ENCODE measurements at places on chromosomes 3 and 15.
A peak's percentile ranks its signal among the peaks of the same experiment; 100 is the strongest.

DNA sequence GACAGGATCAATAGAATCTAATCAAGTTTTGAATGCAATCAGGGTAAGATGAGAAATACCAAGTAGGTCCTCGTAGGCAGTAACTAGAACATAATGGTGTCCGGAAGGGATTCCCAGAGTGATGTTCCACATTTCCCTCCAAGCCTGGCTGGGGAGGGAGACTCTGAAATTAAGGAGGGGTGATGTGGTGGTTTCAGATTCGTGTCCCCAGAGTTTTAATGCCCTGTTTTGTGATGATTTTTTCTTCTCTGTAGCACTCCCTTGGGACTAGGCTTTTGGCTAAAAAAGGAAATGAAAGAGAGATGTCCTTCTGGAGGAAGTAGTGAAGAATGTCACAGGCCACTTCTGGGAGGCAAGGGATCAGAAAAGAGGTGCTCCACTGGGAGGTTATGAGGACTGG is 108.3 kb upstream of the CACNA2D3 start:
- no peak for DNase-seq

DNA sequence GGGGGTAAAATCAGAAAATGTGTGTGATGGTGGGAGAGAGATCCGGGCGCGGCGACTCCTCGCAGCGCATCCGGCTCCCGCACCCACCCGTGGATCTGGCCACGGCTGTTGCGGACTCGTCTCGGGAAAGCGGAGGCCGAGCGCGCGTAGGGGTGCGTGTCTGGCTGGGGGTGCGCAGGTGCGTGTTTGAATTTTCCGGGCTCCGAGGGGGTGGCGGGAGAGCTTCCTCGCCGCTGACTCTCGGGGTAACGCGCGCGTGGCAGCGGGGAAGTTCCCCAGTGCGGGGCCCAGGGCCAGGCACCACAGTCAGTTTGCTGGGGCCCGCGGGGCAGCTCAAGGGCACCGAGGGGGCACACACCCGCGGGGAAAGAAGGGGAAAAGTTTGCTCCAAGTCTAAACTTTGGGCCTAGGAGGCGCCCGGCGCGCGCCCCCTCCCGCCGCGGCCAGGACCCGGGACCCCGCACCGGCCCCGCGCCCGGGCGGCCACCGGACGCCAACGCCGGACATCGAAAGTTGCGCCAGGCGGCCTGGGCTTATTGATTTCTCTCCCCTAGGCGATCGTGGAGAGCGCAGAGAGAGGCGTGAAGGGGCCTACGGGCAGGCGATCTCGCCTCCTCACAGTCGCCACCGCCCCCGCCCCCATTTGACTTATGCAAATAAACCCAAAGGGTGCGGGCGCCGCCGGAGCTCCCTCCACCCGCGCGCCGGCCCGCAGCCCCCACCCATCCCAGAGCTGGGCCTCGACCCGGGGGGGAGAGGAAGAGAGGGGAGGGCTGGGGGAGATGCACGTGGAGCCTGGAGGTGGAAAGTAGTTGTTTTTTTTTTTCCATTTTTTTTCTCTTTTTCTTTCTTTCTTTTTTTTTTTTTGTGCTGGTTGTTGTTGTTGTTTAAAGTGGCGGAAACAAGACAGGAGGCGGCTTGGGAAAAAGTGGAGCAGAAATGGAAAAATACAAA is 639 bp downstream of the FOXP1 start:
- DNase-seq: peak; percentile 58

DNA sequence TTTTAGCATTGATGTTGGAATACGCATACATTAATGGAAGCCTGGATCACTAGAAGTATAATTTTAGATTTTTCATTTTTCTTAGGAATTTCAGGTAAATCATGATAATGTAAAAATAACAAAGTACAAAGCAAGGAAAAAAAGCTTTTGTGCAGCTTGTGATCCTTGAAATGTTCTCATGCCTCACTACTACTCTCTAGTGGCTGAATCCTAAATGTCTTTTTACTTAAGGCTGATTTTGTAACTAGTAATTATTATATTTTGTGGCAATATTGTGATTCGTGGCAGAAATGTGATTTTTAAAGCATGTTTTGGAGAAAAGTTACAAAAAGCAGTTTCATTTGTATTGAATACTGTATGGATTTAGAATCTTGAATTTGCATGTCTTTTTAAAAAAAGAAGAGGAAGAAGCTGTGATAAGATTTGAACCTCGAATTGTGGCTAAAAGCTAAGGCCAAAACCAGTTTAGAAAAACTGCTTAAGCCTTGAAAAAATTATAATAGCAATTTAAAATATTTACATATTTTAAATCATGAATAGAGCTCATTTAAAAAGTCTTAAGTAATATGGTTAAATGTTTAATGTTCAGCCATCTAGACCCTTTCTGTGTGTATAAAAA is 39.0 kb downstream of the U2SURP start:
- peak; percentile 45 for DNase-seq

GRCh38 chr3:128431803-128432300 is 34.8 kb downstream of the DNAJB8 start:
- DNase-seq: no peak

- DNase-seq: peak; percentile 33
Measured at GRCh38 chr3:39148435-39149058, 4.8 kb downstream of the CSRNP1 start.

DNA sequence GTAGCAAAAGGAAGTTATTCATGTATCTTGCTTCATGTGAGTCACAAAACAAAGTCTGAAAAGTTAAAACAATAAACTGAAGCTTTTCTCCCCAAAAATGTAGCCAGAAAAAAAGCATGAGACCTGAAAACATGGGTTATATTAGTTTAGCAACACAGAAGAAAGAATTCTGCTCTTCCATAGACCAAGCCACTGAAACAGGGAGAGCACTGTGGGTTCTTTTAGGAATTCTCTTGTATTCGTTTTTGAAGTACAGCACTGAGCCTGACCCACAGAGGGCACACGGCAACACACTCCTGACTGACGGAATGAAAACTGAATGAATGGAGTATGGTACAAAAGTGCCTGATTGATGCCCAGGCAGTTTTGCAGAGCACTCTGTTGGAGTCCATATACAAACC is 66.6 kb downstream of the TM4SF4 start:
- peak; percentile 36 for DNase-seq

DNA sequence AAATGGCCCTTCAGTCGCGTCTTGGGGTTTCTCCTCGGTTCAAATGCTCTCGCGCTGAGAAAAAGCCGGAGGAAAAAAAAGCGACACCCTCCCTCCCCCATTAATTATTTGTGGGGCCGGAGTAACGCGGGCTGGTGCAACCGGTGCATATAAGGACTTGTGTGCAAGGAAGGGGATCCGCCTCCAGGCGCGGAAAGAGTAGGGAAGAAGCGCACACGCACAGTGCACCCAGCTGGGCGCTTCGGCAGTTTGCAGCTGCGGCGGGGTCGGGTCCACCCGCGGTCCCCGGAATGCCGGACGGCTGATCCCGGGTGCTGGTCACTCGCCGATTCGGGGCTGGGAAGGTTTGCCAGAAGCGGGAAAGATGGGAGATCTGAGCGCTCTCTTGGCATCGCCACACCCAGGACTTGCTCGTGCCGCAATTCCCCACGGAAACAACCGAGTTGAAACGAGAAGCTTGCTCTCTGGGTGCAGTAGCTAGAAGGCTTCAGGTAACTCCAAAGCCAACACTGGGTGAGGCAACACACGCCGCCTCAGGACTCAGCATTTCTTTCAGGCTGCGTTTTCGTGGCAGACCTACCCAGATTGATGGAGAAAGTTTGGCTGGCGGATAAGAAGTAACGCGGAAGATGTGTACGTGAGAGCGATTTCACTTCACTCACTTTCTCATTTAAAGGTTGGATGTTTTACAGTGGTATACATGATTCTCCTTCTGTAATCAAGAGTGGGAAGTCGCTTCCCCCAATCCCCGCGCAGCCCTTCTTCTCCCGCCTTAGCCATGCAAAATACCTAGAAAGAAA is 720 bp upstream of the TNIK start:
- peak; percentile 55 for DNase-seq

DNA sequence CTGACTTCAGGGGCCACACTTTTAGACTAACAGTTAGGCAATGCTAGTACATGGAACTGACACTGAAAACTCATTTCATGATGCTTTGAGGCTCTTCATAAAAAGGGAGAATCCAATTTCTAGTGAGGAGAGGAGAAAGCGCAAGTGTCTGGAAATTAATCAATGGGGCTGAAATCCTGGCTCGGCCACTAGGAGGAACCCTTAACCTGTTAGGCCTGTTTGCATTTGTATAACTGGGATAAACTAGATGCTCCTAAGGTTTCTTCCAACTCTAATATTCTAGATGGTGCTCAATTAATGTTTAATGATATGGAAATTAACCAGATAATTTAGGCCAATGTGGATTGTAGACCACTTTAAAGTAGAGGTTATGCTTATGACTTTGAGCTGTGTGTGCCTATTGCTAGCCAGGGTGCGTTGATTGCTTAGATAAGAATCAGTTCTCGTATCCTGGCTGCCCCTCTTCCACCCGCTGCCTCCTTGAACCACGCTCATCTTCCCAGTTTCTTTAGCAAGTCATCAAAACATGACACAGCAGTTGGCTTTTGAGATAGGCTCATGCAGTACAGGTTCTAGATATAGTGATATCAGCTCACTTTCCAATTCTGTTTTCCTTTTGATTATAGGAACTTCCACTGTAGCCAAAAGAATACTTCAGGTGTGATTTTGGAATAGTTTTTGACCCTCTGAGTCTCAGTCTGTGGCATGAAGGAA is 16.8 kb upstream of the CRBN start:
- DNase-seq: no peak

GRCh38 chr3:45253316-45253715 is 27.2 kb upstream of the TMEM158 start:
- no peak for DNase-seq

DNA sequence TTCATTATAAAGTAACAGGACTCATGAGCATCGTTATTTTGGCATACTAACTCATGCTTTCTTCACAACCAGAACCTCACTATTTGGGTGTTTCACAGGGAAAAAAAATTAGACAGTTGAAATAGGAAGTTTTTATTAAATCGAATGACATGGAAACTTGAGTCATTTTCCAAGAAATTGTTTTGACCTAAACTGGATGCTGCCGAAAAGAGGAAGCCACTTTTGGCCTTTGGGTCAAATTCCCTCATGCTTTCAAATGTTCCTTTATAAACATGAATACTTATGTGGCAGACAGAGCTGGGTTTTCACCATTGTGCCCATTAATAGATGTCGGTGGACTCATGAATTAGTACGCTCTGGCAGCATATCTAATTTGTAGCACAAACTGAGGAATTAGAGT is 224.9 kb downstream of the MCTP2 start:
- DNase-seq: no peak

GRCh38 chr3:111811811-111812210 is 47.3 kb upstream of the PHLDB2 start:
- DNase-seq: no peak

GRCh38 chr3:15440891-15441290 is 13.5 kb downstream of the EAF1 start:
- peak; percentile 38 for DNase-seq

GRCh38 chr3:29285471-29286071 is 4.7 kb downstream of the RBMS3 start:
- peak; percentile 46 for DNase-seq

DNA sequence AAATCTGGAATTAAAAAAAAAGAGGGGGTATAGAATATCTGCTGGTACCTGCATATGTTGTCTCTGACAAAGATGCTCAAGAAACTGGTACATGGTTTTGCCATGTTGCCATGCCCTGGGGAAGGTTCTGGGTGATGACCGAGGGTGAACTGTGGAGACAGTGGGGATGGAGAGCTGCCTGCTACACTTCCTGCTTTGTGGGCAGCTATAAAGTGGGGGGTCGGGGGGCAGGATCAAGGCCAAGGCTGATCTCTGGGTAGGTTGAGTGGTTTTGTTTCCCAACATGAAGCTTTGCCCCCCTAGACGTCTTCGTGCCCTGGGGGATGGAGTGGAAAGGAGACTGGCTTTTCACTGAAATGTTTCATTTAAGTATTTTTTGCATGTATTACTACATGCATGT is 74.6 kb downstream of the IQSEC1 start:
- DNase-seq: no peak

DNA sequence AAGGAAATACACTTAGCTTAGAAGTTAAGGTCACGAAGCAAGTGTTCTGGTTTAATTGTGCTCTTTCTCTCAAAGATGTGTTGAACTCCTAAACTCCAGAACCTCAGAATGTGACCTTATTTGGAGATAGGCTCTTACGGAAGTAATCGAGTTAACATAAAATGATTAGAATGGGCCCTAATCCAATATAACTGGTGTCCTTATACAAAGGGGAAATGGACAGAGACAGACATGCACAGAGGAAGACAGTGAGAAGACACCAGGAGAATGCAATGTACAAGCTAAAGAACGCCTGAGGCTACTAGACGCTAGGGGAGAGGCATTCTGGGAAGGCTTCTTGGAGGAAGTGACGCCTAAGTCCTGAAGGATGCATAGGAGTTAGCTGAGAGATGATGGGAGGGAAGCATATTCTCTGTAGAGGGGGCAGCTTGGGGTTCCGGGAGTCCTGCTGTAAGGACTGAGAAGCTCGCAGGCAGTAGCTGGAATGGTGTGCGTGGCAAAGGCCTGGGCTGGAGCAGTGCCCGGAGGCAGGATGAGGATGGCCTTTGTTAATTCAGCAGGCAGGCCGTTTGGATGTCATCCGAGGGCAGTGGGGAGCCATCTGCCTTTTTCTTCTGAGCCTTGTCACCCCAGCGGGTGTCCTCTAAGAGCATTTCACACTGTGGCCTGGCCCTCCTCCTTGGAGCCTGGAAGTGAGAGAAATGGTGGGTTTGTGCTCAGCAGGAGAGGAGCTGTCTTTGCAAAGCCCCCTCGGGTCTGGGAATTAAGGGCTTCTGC is 513.4 kb downstream of the SHQ1 start:
- DNase-seq: no peak

GRCh38 chr3:159371961-159372360 is 570.1 kb downstream of the MFSD1 start:
- no peak for DNase-seq

- peak; percentile 12 for DNase-seq
Measured at GRCh38 chr15:84582583-84583157, 18.1 kb upstream of the ZSCAN2 start.

- no peak for DNase-seq
Measured at GRCh38 chr3:82353306-82354171, 592.1 kb upstream of the GBE1 start.

GRCh38 chr3:170689296-170689829 is 103.5 kb upstream of the SLC7A14 start:
- DNase-seq: peak; percentile 97

- no peak for DNase-seq
Measured at GRCh38 chr15:40087068-40087810, 21.4 kb downstream of the BMF start.

Measured in AG10803 (cell line).